Left lung (tissue), 14 donors: ENCODE measurements at places on chromosomes 3 and 15. TPM values are rescaled to one million over a fixed set of nuclear protein-coding genes. Genes with fewer than 3 reads are reported as not detected.

Gene ZNF445
- total RNA-seq, result 18.3 TPM

Gene ADGRG7
- not detected for total RNA-seq

DNA sequence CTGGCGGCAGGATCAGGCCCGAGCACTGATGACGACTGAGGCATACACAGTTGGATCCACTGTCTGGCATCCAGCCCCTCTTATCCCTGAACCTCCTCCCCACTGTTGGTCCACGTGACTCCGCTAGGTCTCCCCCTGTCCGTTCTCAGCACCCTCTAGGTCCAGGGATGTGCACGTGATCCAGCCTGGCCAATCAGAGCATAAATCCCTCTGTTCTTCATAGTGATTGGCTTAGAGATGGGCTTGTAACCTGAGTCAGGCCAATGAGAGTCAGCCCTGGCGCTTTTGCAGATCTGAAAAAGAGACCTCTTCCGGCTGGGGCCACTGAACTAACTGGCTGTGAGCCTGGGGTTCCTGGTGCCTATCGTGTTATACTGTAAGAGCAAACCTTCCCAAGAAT, 20.5 kb upstream of the IQSEC1 start:
- no peak for DNase-seq
- no peak overlapping the region for H3K27ac ChIP-seq
- H3K4me3 ChIP-seq, result no peak overlapping the region
- H3K36me3 ChIP-seq, result no peaks in the 10 kb centered on the region
- H3K27me3 ChIP-seq, result no peaks in the 10 kb centered on the region

GRCh38 chr3:109115451-109115850, 2.5 kb downstream of the MORC1 start:
- DNase-seq, result no peak
- no peak overlapping the region for H3K27ac ChIP-seq
- no peaks in the 10 kb centered on the region for H3K27me3 ChIP-seq
- H3K4me3 ChIP-seq, result no peak overlapping the region
- H3K4me1 ChIP-seq, result no peaks in the 10 kb centered on the region

DNA sequence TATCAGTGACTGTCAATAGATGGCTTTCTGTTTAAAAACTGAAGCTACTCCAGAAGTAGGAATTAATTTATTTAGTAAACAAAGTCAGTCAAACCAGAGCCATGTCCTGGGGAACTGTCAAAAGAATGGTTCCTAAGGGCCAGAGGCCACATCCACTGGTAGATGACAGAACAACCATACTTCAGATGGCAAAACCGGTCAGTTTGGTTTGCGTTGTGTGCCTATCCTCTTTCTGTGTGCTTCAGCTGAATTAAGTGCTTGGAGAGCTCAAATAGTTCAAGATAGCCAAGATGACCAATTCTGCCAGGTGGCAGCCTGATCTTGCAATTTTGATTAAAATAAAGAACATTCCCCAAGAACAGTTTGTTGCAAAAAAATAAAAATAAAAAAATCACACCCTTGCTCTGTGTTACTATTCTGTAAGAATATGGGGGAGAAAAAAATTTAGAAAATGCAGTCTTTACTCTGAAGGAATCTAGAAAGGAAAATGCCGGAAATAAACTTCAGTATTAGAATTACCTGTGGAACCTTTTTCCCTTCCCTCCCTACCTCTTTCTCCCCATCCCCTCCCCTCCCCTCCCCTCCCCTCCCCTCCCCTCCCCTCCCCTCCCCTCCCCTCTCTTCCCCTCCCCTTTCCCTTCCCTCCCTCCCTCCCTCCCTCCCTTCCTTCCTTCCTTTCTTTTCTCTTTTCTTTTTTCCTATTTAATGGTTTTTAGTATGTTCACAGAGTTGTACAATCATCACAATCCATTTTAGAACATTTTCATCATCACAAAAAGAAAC, 2.5 kb downstream of the MAP3K13 start:
- H3K4me3 ChIP-seq, result peak overlapping the region; percentile 53
- H3K27ac ChIP-seq, result peak overlapping the region; percentile 80

- DNase-seq, result no peak
- H3K4me3 ChIP-seq, result no peak overlapping the region
- no peak overlapping the region for H3K27ac ChIP-seq
- H3K27me3 ChIP-seq, result no peaks in the 10 kb centered on the region
Measured at GRCh38 chr15:83053151-83053550, 13.9 kb downstream of the BTBD1 start.

- DNase-seq, result no peak
- H3K4me1 ChIP-seq, result no peaks in the 10 kb centered on the region
- no peak overlapping the region for H3K27ac ChIP-seq
- no peaks in the 10 kb centered on the region for H3K27me3 ChIP-seq
Measured at GRCh38 chr3:190436331-190436730, 13.4 kb downstream of the TMEM207 start.

GRCh38 chr15:33317896-33318295, 7.1 kb downstream of the RYR3 start:
- H3K36me3 ChIP-seq, result no peaks in the 10 kb centered on the region
- H3K27ac ChIP-seq, result no peak overlapping the region
- peaks cover under 1% of the 10 kb centered on the region for H3K27me3 ChIP-seq
- H3K4me1 ChIP-seq, result no peaks in the 10 kb centered on the region
- DNase-seq, result no peak

DNA sequence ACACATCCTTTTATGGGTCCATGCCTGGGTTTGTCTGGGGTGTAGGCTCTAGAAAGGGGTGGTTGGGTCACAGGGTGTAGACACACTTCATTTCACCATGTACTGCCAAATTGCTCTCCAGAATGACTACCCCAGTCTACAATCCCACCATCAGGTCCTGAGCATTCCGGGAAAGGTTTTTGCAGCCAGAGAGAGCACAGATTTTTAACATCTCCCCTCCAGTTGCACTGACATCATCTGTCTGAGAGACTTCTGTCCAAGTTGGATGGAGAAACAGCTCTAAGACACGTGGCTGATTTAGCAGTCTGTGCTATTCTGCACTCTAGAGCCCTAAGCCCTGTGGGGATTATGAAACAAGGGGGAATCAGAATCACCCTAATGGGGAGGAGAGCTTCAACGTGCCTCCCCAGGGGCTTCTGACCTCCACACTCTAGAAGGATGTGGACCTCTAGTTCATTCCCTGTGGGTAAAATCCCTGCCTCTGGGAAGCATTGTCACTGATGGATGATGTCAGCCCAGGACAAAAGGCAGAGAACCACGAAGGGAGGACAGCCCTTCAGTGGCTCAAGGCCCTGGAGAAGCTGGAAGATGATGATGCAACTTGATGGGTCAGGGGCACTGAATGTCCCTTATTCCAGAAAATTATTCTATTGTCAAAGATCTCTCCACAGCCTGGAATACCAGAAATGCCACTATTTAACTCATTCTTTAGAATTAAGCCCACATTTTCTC, 71.5 kb downstream of the CD200R1L start:
- DNase-seq, result no peak
- no peaks in the 10 kb centered on the region for H3K27me3 ChIP-seq
- H3K36me3 ChIP-seq, result no peaks in the 10 kb centered on the region
- peaks cover 11% of the 10 kb centered on the region for H3K4me1 ChIP-seq
- H3K27ac ChIP-seq, result no peak overlapping the region
- H3K4me3 ChIP-seq, result no peak overlapping the region

- no peaks in the 10 kb centered on the region for H3K4me1 ChIP-seq
- no peak for DNase-seq
- no peak overlapping the region for H3K27ac ChIP-seq
- no peak overlapping the region for H3K4me3 ChIP-seq
- H3K27me3 ChIP-seq, result no peaks in the 10 kb centered on the region
Measured at GRCh38 chr3:149407898-149408297, 30.4 kb upstream of the TM4SF1 start.

GRCh38 chr3:51385621-51386091, 565 bp downstream of the MANF start:
- H3K4me1 ChIP-seq, result peaks cover 33% of the 10 kb centered on the region
- H3K36me3 ChIP-seq, result no peaks in the 10 kb centered on the region
